ENCODE measurements at places on chromosomes 12 and 14. TPM values are rescaled to one million over a fixed set of nuclear protein-coding genes. Genes with fewer than 3 reads are reported as not detected.

Gene HHIPL1
- 1.6 TPM for polyA plus RNA-seq

Gene GDF3
- not detected for polyA plus RNA-seq

Gene RFLNA
- 8.8 TPM for polyA plus RNA-seq

Gene SYNJ2BP
- 43.6 TPM for polyA plus RNA-seq

Gene TRMT5
- polyA plus RNA-seq = 19.4 TPM

Gene TEX52
- 0.60 TPM for polyA plus RNA-seq

Gene JDP2
- polyA plus RNA-seq = 21.3 TPM

Gene MAP1LC3B2
- 11.5 TPM for polyA plus RNA-seq

Gene SCYL2
- polyA plus RNA-seq = 55.7 TPM

Gene LRTM2
- 0.67 TPM for polyA plus RNA-seq

Gene TDP1
- 24.2 TPM for polyA plus RNA-seq

Gene TSPAN31
- polyA plus RNA-seq = 81.2 TPM

Gene KRT73
- not detected for polyA plus RNA-seq

Gene GYS2
- 0.11 TPM for polyA plus RNA-seq

Gene LRRIQ1
- polyA plus RNA-seq = 31.7 TPM

Gene MSI1
- polyA plus RNA-seq = 25.0 TPM

Gene WNT5B
- 8.1 TPM for polyA plus RNA-seq

Gene SDR9C7
- 0.16 TPM for polyA plus RNA-seq

Gene KRT75
- not detected for polyA plus RNA-seq

Gene RPS6KA5
- 7.7 TPM for polyA plus RNA-seq

Gene DLGAP5
- polyA plus RNA-seq = 25.3 TPM

Gene CBX5
- 103 TPM for polyA plus RNA-seq

Gene RPS6KL1
- 1.9 TPM for polyA plus RNA-seq

Gene SLC25A47
- 0.04 TPM for polyA plus RNA-seq

Gene CISTR
- polyA plus RNA-seq = not detected

Gene KRT83
- not detected for polyA plus RNA-seq

Gene OR6C2
- not detected for polyA plus RNA-seq

Gene SPTB
- polyA plus RNA-seq = 18.8 TPM

All from renal pelvis (tissue), 12 donors.